CD4-positive, alpha-beta memory T cell (primary cell): ENCODE measurements at places on chromosomes 5 and 9. TPM values are rescaled to one million over a fixed set of nuclear protein-coding genes. Genes with fewer than 3 reads are reported as not detected.

- no peaks in the 10 kb centered on the region for H3K27me3 ChIP-seq
- no peak overlapping the region for H3K4me3 ChIP-seq
Observed at GRCh38 chr5:132787076-132787475, 10.0 kb upstream of the SEPTIN8 start.

DNA sequence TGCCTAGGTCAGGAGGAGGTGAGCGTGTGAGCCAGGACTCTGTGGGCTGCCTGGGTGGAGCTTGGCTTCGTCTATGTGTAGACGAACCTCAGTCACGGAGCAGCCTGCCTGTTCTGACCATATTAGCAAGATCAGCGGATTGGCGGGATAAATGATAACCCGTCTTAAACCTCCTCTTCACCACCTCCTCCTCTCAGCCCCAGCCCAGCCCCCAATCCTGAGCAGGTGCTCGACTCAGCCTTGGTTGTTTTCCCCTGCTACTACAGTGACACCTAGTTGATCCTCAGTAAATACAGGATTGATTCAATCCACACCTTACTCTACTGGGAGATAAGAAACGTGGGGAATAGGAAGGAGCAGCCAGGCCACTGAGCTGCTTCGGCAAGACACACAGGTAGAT lies 286.1 kb downstream of the IRX2 start:
- H3K27me3 ChIP-seq = no peaks in the 10 kb centered on the region
- H3K36me3 ChIP-seq = no peaks in the 10 kb centered on the region
- no peaks in the 10 kb centered on the region for H3K4me1 ChIP-seq
- H3K27ac ChIP-seq = no peak overlapping the region
- no peak for DNase-seq

DNA sequence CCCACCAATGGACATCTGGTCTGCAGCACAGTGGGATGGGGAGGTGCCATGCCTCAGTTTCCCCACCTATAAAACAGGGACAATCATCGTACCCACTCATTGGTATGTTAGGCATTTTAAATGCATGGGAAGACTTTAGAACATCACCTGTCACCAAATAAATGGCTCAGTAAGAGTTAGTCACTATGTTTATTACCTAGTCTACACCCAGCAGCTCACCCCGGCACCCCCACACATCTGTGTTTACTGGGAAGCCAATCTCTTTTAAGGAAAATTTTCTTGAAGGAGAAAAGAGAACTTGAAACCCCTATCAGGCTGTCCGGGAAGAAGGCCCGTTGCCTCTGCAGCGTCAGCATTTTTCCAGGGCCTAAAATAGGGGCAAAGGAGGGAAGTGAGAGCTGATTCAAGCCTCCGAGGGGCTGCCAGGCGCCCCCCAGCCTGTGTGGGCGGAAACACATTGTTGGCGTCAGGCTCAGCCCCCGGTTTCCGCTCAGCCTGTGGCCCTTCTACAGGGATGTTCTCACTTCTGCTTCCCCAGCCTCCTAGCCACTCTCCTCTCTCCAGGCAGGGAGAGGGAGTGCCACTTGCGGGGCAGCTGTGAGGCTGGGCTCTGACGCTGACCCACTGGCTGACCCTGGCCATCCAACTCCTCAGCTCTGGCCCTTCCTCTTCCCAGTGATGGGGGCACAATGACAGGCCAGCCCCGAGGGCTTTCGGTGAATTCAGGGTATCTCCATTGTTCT lies 4.6 kb downstream of the CSF1R start:
- H3K27me3 ChIP-seq = peaks cover 12% of the 10 kb centered on the region
- no peaks in the 10 kb centered on the region for H3K36me3 ChIP-seq
- H3K4me3 ChIP-seq = no peak overlapping the region
- no peak for DNase-seq
- no peak overlapping the region for H3K27ac ChIP-seq

DNA sequence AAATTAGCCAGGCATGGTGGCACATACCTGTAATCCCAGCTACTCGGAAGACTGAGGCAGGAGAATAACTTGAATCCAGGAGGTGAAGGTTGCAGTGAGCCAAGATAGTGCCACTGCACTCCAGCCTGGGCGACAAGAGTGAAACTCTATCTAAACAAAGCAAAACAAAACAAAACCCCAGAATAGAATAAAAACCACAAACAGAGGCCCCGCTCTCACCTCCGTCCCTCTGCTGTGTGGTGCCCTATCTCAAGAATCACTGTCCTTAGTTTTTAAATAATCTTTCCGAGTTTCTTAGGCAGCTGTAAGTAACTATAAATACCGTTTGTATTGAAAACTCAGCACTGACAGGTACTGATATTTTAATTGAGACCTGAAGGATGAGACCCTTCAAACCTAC lies 42.7 kb upstream of the IER5L start:
- H3K4me1 ChIP-seq = peaks cover 22% of the 10 kb centered on the region
- no peak for DNase-seq
- H3K4me3 ChIP-seq = no peak overlapping the region
- H3K27me3 ChIP-seq = no peaks in the 10 kb centered on the region
- no peaks in the 10 kb centered on the region for H3K36me3 ChIP-seq

DNA sequence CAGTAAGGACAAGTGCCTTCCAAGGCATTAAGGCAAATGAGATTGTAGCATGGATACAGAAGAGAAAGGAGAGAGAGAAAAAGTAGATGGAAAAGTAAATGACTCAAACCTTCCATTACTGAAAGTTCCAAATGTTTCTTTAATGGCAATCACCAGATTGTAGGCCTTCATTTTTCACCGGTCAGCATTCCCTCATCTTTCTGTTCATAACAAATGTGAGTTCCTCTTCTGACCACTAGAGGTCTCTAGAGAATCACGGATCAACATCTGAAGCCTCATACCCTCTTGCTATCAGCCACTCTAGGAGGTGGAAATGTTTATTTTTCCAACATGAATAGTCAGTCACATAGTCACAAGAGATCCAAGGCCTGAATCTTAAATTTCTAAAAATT lies 73.6 kb upstream of the RPS23 start:
- peak; percentile 53 for DNase-seq
- no peaks in the 10 kb centered on the region for H3K27me3 ChIP-seq
- peaks cover 11% of the 10 kb centered on the region for H3K4me1 ChIP-seq
- H3K27ac ChIP-seq = no peak overlapping the region

DNA sequence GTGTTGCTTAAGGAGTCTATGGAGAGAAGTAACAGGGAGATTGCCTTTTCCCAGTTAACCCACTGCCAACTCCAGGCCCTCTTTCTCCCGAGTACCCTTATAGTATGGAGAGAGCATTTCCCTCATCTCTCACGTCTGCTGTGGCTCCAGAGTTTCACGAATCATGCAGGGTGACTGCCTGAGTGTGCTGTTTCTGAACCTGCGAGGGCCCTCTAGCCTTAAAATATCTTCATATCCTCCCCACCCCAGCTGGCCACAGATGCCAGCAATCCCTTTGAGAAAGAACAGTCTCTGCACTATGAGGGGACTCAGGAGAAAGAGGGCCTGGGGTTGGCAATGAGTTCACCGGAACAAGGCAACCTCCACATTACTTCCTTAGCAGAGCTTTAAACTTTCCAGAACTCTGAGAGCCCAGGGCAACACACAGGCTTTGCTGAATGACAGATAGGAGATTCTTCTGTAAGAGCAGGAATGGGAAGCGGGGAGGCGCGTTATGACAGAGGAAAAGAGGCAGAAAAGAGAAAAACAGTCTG lies 81.6 kb upstream of the ANKH start:
- no peaks in the 10 kb centered on the region for H3K4me1 ChIP-seq
- H3K36me3 ChIP-seq = no peaks in the 10 kb centered on the region
- no peak overlapping the region for H3K27ac ChIP-seq
- H3K27me3 ChIP-seq = no peaks in the 10 kb centered on the region

Gene PCDHB16
- not detected for total RNA-seq

Gene ARAP3
- total RNA-seq = 14.7 TPM

Gene IL4
- not detected for total RNA-seq
